ENCODE measurements at places on chromosomes 1 and 21. TPM values are rescaled to one million over a fixed set of nuclear protein-coding genes. Genes with fewer than 3 reads are reported as not detected.

- DNase-seq = peak; percentile 53
- H3K36me3 ChIP-seq = no peaks in the 10 kb centered on the region
- peaks cover 6% of the 10 kb centered on the region for H3K4me1 ChIP-seq
- H3K27me3 ChIP-seq = peaks cover 3% of the 10 kb centered on the region
- H3K27ac ChIP-seq = no peak overlapping the region
- peak overlapping the region; percentile 70 for H3K4me3 ChIP-seq
Measured at GRCh38 chr1:151145304-151146071, 943 bp downstream of the SEMA6C start.

- DNase-seq = peak; percentile 21
- H3K4me3 ChIP-seq = peak overlapping the region; percentile 90
- peaks cover 54% of the 10 kb centered on the region for H3K36me3 ChIP-seq
- H3K27me3 ChIP-seq = no peaks in the 10 kb centered on the region
- H3K4me1 ChIP-seq = peaks cover 33% of the 10 kb centered on the region
- H3K27ac ChIP-seq = peak overlapping the region; percentile 99
Measured at GRCh38 chr1:37475380-37476086, 1.2 kb downstream of the ZC3H12A start.

- no peaks in the 10 kb centered on the region for H3K36me3 ChIP-seq
- peaks cover 17% of the 10 kb centered on the region for H3K27me3 ChIP-seq
- peak overlapping the region; percentile 55 for H3K27ac ChIP-seq
- H3K4me1 ChIP-seq = peaks cover 23% of the 10 kb centered on the region
Measured at GRCh38 chr1:48472638-48473037, 634 bp upstream of the SPATA6 start.

- no peak overlapping the region for H3K27ac ChIP-seq
- no peaks in the 10 kb centered on the region for H3K36me3 ChIP-seq
- peaks cover 30% of the 10 kb centered on the region for H3K27me3 ChIP-seq
- peak; percentile 61 for DNase-seq
- H3K4me1 ChIP-seq = no peaks in the 10 kb centered on the region
Measured at GRCh38 chr1:30085811-30086770, 637.3 kb downstream of the MATN1 start.

GRCh38 chr1:88079036-88079435, 605.0 kb upstream of the PKN2 start:
- H3K27ac ChIP-seq = no peak overlapping the region
- H3K4me1 ChIP-seq = no peaks in the 10 kb centered on the region
- no peak for DNase-seq

- H3K27ac ChIP-seq = no peak overlapping the region
- no peak overlapping the region for H3K4me3 ChIP-seq
- H3K36me3 ChIP-seq = peaks cover 3% of the 10 kb centered on the region
Measured at GRCh38 chr21:45072738-45073300, 1.6 kb upstream of the ADARB1 start.

- no peak for DNase-seq
- H3K4me3 ChIP-seq = no peak overlapping the region
- H3K36me3 ChIP-seq = peaks cover 9% of the 10 kb centered on the region
- no peak overlapping the region for H3K27ac ChIP-seq
Measured at GRCh38 chr21:45510466-45510955, 31.7 kb downstream of the SLC19A1 start.

DNA sequence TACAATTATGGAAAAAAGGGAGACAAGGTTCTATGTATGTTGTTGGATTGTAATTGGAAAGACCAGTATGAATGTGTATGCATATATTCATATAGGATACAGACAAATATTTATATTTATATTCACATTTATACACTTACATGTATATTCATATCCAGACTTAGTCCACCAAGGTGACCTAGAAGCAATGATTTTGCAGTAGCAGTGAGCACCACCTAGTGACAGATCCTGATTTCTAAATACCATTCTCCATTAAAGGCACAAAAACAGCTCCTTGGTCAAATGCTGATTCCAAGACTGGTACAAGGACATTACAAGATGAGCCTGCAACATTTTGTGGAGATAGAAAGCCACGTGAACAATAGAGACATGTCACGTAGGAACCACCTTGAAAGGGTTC, 153.4 kb downstream of the SDCCAG8 start:
- H3K36me3 ChIP-seq = no peaks in the 10 kb centered on the region
- no peaks in the 10 kb centered on the region for H3K27me3 ChIP-seq
- H3K4me3 ChIP-seq = no peak overlapping the region
- DNase-seq = no peak

- no peak for DNase-seq
- H3K4me3 ChIP-seq = no peak overlapping the region
- peaks cover 17% of the 10 kb centered on the region for H3K4me1 ChIP-seq
- no peaks in the 10 kb centered on the region for H3K27me3 ChIP-seq
Measured at GRCh38 chr1:214314178-214314843, 33.4 kb downstream of the SMYD2 start.

- H3K4me3 ChIP-seq = no peak overlapping the region
- no peaks in the 10 kb centered on the region for H3K4me1 ChIP-seq
- H3K36me3 ChIP-seq = peaks cover 3% of the 10 kb centered on the region
Measured at GRCh38 chr1:43199093-43199726, 27.1 kb downstream of the CFAP57 start.

Gene SETDB1
- 52.3 TPM for total RNA-seq

Gene CFHR1
- total RNA-seq = not detected

Gene PRAMEF12
- not detected for total RNA-seq

All from activated CD8-positive, alpha-beta T cell treated with anti-CD3 and anti-CD28 coated beads for 36 hours (primary cell).